ENCODE measurements at places on chromosomes 1 and 21.

DNA sequence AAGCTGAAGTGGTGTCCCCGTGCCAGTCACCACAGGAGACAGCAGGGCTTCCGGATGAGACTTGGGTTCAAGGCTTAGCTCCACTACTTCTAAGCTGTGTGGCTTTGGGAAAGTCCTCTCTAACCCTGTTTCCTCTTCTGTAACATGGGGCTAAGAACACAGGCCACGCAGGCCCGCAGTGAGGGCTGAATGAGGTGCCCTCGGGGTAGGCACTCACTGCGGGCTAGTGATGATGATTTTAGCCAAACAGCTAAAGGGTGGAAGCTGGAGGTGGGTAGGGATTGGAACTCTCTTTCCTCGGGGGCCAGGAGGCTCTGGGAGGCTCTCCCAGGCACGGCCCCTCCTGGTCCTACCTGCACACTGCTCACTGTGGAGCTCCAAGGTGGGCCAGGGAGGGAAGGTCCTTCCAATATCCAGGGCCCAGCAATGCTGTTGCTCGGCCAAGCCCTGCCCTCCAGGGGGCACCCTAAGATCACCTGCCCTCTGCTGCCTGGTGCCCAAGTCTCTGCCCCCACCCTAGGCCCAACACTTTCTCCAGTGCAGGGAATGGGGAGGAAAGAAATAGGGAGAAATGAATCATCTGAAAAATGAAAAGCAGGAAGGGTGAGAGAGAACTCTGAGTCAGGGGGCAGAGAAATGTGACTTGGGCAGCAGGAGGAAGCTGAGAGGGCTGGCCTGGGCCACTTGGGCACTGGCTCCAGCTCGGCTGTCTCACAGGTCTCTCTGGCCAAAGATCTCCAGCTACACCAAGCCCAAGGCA is 19.2 kb upstream of the EVA1B start:
- DNase-seq, result no peak

GRCh38 chr1:186022184-186022583 is 288.0 kb downstream of the HMCN1 start:
- DNase-seq, result no peak

DNA sequence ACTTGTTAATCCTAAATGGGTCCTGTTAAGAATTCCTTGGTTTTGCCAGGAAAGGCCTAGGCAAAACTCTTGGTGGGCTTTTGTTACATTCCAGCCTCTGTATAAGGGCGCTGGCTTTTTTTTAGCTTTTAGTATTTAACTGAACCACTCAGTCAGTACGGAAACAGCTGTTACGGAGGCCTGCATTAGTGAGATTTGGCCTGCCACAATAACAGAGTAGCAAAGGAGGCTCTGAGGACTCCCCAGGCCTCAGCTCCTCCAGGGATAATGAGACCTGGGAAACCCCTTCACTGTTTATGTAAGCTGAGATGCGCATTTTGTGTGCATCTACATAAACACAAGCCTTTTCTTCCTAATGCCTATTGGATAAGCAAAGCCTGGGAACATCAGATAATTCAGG is 210.2 kb downstream of the APP start:
- DNase-seq, result no peak

GRCh38 chr1:109250454-109251276 is 1.3 kb downstream of the CELSR2 start:
- no peak for DNase-seq

DNA sequence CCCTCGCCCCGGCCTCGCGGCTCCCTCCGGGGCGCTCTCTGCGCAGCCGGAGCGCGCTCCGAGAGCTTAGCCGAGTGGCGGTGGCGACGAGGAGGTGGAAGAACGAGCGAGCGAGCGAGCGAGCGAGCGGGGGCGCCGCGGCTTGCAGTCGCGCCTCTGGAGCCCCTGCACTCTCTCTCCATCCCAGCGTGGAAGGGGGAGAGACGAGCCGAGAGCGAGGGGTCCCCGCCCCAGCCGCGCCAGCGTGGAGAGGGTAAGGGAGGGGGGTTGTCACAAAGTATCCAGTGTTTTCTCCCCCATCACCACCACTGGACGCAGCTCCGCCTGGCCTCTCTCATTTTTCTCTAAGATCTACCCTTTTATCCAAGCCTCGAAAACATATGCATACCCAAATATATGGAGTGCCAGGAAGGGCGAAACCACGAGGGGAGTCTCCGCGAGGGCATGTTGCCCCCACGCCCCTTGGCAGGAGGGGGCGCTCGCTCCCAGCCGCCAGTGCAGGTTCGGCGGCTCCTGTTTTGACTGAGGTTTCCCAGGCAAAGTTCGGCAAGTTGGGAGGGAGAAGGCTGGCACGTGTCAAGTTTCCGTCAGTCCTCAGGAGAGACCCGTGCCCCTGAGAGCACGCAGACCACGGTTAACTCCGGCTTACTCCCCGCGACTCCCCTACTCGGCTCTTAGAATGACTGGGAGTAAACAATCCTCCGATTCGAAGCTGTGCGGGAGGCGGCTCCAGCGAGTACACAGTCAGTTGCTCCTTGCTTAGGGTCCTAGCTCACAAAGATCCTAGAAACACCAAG is 569 bp upstream of the DAB1 start:
- no peak for DNase-seq

DNA sequence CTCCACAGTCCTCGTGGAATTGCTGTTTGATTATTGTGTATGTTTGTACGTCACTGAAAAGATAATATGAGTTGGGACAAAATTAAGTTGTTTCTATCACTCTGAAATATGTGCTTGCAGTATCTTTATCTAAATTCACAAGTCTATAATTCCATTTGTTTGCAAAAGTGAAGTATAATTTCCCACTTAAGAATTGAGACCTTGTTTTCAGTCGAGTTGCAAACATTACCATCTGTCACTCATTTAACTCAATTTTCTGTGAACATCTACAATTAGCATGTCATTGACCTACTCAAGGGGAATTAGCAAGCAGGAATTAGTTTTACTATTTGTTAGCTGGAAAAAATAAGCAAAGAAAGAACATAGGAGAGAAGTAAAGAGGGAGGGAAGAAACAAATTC is 195.8 kb downstream of the TPR start:
- no peak for DNase-seq

- peak; percentile 84 for DNase-seq
Measured at GRCh38 chr1:225691861-225692516, 39.1 kb upstream of the ENAH start.

DNA sequence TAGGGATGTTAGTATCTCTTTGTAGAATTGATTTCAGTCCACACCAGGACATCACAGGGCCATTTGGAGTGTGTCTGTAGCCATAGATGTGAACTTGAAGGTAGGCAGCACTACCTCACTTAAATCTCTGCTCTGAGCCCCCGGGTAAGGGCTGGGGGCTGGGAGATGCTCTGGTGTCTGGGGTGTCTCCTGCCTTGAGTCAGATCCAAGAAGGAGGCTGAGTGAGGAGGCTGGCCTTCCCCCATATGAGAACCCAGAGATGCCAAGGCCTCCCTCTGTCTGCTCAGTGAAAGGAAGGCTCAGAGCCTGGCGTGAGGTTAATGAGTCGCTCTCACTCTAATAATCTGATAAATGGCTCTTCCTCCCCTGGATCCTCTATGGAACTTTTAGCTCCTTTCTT is 161.6 kb downstream of the ACTL8 start:
- DNase-seq, result no peak

GRCh38 chr1:201346337-201346939 is 31.0 kb downstream of the TNNT2 start:
- DNase-seq, result no peak

DNA sequence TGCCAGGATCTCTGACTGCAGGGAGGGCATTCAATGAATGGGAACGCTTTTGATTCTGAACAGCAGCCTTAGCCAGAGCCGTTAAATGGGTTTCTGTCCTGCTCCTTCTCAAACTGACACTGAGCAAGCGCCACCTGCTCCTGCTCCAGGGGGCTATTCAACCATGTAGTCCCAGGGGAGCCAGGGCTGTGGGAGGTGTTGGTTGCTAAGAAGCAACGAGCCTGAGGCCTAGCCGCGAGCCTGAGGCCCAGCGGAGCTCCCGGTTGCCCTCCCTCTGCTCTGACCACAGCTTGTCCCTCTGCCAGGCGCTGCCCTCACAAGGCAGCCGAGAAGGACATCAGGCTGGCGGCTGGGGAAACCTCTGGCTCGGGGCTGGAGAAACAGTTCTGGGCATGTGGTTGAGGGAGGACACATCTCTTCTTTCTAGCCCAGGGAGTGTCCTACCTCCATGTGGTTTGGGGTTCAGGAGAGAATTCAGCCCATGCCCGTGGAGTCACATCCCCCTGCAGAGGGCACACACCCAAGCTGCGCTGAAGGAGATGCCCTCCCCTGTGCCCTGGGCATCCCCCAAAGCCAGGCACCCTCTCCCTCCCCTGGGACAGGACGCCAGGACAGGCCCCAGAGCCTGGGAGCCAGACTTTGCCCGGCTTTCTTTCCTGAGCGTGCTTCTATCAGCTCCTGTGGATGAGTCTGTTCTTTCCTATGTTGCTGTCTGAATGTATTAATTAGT is 18.0 kb downstream of the PCP4 start:
- DNase-seq, result no peak

GRCh38 chr1:38297842-38298241 is 251.2 kb upstream of the POU3F1 start:
- no peak for DNase-seq

DNA sequence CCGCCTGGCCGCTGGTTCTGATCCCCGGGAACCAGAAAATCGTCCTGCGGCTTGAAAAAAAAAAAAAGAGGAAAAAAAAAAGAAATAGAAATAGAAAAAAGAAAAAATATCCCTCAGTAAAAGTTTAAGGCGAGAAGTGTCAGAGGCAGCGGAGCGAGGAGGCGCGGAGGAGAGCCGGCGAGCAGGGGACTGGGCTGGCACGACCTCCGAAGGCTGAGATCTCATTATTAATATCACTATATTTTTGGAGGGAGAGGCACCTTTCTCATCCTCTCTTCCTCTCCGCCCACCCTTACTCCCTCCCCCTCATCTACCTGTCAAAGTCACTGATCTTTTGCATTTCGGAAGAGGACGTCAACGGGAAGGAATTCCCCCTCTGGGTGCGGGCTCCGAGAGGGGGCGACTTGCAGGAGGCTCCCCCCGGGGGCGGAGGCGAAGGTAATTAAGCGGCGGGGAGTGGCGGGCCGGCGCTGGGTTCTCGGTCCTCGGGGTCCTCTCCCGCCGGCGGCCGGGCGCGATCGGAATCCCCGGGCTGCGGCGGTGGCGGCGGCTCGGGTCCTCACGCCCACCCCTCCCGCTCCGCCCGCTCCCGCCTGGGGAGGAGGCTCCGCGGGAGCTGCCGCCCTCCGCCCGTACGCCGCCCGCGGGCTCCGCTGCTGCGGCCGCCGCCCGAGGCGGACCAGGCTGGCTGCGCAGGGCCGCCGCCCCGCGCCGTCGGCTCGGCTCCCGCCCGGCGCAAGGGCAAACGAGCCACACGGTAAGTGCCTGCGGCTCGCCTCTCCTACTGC is at the start of gene NTNG1:
Gene NTNG1, plus strand, starts transcription at position 337 of the 788 bp plus-strand sequence.
- DNase-seq, result no peak

DNA sequence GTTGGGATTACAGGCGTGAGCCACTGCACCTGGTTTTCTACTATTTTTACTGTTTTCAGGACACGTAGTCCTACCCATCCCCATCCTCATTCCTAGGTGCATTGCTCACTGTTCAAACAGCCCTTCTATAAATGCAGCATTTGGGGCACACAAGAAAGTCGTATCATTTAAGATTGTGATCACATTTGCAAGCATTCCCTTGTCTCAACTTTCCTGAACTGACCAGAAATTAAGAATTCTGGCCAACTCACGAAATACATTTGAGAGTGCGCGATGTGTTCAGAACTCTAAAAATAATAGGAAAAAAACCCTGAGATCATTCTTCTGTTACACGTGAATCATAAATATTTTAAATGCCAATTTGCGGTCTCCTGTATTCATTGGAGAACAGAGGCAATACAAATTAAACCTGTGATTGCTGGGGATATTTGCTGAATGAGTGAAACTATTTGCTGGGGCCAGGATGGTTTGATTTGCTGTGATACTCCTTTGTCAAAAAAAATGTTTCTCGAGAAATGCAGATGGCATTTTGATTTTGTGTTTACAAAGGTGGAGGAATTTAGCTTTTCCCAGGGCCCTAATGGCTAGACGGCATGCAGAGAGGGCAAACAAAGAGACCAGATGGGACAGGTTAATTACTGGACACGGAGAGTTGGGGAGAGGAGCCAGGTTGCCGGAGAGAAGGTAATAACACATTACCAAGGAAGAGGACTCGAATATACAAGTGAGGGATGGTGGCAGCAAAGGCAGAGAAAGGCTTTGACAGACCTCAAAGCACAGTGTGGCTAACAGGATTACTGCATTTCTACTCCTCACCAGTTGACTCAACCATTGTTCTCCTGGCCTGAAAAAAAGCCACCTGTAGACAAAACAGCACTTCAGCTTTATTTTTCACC is 38.4 kb downstream of the STPG1 start:
- no peak for DNase-seq

- DNase-seq, result no peak
Measured at GRCh38 chr21:32096411-32096810, 182.4 kb downstream of the MIS18A start.

DNA sequence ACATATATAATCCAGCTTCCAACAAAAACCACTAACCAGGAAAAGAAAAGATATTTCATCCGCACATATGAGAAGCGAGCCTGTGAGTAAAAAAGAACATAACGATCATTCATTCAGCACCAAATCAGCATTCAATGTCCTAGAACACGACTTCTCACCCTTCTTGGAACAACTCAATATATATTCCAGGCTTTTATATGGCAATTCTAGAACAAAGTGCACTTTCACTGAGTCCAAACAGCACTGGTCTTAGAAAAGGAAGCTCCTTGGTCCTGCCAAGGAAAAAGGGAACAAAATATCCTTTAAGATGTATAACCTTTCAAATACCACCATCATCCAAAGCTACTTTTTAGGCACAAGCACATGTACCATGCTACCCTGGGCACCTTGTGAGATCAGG is 44.5 kb downstream of the RPL5 start:
- no peak for DNase-seq

- DNase-seq, result no peak
Measured at GRCh38 chr1:31776516-31776915, 12.4 kb upstream of the ADGRB2 start.

DNA sequence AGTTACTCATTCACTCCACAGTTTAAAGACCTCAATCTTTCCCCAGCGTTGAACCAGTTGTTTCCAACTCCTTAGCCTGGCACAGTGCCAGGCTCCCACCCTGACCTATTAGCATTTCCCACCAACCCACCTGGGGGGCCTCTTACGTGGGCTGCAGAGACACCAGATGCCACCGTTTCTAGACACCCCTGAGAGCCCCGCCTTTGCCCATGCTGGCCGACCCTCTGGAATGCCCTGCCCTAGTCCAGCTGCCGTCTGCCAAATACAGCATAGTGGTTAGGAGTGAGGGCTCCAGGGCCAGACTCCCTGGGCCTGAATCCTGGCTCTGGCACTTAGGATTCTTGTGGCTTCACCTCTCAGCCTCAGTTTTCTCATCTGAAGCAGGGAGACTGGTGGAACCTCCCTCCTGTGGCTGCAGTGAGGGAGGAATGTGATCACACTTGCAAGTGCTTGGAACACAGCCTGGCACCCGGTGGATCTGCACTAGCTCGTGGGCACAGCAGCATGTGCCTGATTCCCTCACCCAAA is 65.2 kb downstream of the TMCO4 start:
- no peak for DNase-seq

GRCh38 chr1:209855623-209856022 is 27.9 kb downstream of the UTP25 start:
- DNase-seq, result no peak

GRCh38 chr1:190849346-190849745 is 371.7 kb upstream of the BRINP3 start:
- DNase-seq, result no peak
